ENCODE measurements at places on chromosomes 4 and X. TPM values are rescaled to one million over a fixed set of nuclear protein-coding genes. Genes with fewer than 3 reads are reported as not detected.

Gene RHOXF2B
- total RNA-seq = not detected

Gene SCD5
- total RNA-seq = 22.9 TPM

Gene CSN3
- total RNA-seq = not detected

DNA sequence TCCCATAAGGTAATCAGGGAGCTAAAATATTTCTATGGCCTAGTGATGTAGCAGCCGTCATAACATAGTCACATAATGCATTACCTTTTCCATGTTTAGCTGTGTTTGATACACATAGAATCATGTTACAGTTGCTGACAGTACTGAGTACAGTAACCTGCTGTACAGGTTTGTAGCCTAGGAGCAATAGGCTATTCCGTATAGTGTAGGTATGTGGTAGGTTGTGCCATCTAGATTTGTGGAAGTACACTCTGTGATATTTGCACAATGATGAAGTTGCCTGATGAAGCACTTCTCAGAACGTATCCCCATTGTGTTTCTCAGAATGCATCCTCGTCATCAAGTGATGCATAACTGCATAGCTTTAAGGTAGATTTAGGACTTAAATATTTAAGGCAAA, 495.6 kb upstream of the ZFP42 start:
- no peak for DNase-seq

GRCh38 chr4:41213625-41214135, 662 bp downstream of the APBB2 start:
- DNase-seq = no peak

- no peak for DNase-seq
Measured at GRCh38 chrX:39890807-39891206, 207.0 kb downstream of the BCOR start.

Gene TMPRSS11A
- not detected for total RNA-seq

DNA sequence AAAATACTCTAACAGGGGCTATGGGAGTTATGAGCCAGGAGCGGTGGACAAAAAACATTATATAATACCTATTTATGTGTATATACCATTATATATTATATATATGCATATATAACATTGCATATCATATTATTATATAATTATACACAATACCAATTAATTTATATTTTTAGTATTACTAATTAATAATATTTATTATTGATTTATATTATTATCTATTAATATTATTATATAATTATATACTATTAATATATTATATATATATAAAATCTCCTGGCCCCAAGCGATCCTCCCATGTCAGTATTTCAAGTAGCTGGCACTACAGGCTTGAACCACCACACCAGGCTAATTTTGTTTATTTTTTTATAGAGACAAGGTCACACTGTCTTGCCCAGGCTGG, 73.8 kb upstream of the JADE1 start:
- DNase-seq = no peak

Gene SH3TC1
- total RNA-seq = 50.9 TPM

DNA sequence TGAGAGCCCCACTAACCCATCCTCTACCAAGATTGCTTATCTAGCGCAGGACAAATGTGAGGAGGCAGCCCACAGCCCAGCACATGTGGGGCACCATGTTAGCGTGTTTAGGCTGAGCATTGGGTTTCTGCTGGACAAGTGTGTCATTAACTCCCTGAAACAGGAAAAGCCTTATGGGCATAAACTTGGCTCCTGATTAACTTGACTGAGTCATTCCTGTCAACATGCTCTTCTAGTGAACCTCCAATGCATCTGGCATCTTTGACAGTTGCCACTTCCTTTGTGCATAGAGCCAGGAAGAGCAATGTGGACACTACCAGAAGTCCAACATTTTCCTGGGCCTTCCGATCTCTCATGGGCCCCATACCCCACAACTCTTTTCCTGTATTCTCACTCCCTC, 2.5 kb downstream of the SPIN2A start:
- no peak for DNase-seq

Gene ANK2
- total RNA-seq = 13.7 TPM

Gene ACE2
- total RNA-seq = 169 TPM

GRCh38 chrX:84078991-84079390, 109.0 kb downstream of the RPS6KA6 start:
- no peak for DNase-seq

- DNase-seq = no peak
Measured at GRCh38 chr4:148239494-148239985, 202.7 kb downstream of the NR3C2 start.

DNA sequence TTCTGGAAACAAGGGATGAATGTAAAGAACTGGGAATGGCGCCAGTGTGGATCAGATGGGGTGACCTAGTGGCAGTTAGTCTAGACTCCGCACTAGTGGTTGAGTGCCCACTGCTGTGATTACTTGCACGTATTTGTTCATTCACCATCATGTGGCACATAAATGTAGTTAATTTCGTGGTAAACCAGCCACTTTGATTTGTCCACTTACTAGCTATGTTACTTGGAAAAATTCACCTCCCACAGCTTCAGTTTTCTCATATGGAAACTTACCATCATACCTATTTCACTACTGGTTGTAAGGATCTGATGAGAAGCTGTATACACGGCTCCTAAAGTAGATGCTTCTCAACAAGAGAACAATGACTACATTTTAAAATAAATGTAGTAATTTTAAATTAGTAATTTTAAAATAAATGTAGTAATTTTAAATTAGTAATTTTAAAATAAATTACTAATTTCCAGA, 394 bp upstream of the DYNLT3 start:
- DNase-seq = no peak

DNA sequence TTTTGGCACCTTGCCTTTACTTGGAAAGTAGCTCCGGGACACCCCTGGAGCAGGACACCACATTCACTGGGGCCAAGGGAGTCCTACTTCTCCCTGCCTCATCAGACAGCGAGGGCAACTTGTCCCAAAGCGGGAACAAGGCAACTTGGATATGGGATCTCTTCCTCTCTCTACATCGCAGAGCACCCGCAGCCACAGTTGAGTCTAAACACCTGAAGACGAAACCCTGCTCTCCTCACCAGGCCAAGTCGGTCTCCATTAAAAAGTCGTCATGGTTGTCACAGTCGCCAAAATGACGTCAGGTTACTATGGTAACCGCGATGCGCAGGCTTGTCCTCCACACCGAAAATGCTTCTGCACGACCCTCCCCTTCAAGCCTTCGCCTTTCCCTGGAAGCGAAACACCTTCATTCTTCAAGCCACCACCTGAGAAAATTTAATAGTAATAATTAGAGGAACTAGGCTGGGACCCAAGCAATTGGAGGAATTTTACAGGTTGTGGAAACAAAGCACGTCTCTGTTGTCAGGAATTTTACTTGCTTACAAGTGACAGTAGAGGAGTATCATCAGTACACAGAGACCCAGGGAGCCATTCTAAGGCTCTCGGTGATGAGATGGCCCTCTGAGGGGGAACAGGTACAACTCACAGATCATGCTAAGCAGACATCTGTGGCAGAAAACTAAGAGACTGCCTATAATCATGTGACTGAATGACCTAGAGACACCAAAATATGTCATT, 30.5 kb upstream of the TCEAL4 start:
- peak; percentile 64 for DNase-seq

DNA sequence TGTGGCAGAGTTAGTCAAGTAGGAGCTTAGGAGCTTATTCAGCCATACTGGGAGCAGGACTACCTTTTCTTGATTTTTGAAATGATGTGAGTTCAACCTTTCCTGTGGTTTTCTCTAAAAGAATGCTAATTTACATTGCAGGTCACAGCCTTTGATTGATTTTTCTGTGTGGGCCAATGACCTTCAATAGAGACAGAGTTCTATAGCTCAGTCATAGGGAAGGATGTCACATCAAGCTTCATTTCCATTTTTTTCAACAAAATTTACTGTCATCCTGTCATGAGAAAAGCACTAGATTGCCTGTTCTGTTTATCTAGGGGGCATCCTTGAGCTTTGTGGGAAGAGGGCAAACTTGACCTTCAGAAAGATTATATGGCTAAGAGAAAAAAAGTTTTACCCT, 448.7 kb downstream of the MID1IP1 start:
- no peak for DNase-seq

DNA sequence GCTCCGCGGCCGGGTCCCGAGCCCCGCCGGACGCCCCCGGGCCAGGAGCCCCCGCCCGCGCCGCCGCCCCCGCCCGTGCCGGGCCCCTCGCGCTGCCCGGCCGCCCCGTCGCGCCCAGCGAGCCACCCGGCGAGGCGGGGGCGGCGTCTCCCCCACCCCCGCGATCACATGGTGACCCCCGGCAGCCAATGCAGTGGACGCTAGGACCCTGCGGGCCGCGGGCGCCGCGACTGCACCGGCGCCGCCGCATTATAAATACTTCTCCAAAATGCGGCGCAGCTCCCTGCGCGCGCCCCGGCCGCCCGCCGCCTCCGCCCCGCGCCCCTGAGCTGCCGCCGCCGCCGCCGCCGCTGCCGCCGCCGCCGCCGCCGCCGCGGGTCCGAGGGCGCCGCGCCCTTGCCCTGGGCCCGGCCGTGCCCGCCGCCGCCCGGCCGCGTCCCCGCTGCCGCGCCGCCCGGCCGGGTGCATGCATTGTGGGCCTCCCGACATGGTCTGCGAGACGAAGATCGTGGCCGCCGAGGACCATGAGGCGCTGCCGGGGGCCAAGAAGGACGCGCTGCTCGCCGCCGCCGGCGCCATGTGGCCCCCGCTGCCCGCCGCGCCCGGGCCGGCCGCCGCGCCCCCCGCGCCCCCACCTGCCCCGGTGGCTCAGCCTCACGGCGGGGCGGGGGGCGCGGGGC, at the start of gene NAT8L:
Gene NAT8L (plus strand): TSS at position 282 of the 680 bp plus-strand sequence. CDS start 185 bp downstream, at position 467.
- DNase-seq = no peak

- DNase-seq = no peak
Measured at GRCh38 chr4:36029951-36030350, 214.4 kb downstream of the ARAP2 start.

GRCh38 chr4:121213940-121214339, 49.8 kb upstream of the TNIP3 start:
- no peak for DNase-seq

Gene HPSE
- 5.9 TPM for total RNA-seq

Gene GNRHR
- not detected for total RNA-seq

DNA sequence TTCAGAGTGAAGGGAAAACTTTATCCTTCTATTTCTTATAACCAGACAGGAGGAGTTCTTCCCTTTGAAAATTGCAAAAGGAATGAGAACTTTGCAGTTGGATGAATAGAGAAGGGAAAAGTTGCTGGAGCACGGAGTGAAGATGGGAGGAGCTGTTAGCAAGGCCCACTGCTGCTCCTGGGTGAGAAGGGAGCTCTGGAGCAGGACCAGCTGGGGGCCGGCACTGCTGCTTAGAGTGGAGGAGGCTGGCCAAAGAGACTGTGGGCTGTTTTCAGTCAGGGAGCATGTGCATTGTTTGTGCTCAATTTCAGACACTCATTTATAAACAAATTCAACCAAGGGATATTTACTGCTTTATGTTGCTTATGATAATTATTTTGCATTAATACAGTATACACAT, 164.2 kb downstream of the STIM2 start:
- no peak for DNase-seq

DNA sequence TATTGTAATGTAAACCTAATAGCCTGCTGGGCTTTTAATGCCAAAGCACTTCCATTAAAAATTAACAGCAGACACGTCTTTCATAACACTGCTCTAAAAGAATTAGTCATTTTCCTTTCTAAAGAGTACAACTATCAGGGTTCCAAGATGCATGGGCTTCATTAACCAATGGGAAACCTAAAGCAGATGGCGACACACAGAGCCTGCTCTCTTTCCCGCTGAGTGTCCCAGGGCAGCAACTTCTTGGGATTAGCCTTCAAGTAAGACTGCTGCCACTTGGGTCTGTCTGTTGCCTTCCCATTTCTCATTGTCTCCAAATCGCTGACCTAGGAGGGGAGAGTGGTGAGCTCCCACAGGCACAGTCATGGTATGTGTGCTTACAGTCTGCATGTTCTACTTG, 14.0 kb upstream of the PHKA2 start:
- DNase-seq = no peak

Gene TEX13A
- total RNA-seq = not detected

DNA sequence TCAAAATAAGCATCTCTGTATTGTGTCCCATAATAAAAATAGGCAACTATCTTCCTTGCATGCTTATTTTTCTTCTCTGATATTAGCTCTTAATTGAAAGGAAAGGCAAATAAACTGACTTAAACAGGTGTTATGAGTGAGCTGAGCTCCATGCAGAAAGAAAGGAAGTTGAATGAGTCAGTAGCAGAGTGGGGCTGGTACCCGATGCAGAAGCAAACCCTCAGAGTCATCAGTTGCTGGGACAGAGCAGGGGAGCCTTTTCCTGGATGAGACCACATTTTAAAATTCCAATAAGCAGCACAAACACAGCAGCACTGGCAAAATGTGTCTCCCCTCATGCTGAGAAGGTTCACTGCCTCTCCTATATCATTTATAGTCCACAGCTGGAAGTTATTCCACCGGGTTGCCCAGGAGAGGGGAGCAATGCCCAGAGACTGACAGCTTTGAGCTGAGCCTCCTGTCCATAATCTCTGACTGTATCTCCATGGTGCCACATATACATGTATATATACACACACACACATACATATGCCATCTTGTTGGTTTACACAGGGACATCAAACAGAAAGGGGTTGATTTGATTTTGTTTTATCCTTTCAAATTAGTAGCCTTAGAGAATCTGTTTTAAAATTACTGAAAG, 274.3 kb upstream of the PPARGC1A start:
- DNase-seq = no peak

DNA sequence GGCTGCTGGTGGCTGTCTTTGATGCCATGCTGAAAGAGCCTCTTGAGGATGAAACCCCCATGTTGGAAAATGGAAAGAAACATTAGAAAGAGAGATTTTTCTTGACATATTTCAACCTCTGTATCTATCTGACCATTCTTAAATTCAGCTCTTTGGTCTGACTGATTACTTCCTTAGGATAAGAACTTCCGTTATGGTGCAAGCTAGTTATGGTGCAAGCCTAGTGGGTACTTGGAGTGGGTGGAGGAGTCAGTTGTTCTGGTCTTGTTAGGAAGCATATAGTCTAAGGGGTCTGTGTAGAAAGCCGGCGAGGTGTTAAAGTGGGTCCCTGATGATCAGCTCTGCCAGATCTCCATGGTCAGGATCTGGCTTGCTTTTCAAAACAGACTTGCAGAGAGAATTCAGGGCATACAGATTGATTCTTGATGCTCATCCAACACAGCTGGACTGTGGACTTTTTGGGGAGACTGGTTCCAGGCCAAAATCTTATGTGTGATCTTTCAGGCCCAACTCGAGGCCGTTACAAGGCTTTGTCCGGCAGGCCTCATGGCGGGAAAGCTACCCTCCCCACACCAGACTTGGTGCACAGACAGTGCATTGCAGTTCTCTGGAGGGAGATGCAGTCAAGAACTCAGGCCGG, 82.8 kb upstream of the BOD1L1 start:
- no peak for DNase-seq

DNA sequence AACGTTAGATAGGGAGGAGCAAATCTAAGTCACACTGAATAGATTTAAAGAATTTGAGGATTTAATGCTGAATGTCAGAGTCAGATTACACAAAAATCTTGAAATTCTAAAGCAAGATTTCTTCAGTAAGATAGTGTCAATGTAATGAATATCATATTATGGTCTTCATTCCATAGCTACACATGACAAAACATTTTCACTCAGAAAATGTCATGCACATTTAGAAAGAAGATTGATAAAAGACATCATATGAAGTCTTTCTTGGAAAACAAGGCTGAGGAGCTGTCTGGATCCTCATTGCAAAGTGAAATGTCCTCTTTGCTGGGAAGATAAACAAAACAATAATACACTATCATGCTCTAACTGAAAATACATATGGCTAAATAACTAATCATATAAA, 1006.9 kb downstream of the PCDH7 start:
- no peak for DNase-seq
